Kasumi-1 (cell line): ENCODE measurements at places on chromosomes 11 and 22.

DNA sequence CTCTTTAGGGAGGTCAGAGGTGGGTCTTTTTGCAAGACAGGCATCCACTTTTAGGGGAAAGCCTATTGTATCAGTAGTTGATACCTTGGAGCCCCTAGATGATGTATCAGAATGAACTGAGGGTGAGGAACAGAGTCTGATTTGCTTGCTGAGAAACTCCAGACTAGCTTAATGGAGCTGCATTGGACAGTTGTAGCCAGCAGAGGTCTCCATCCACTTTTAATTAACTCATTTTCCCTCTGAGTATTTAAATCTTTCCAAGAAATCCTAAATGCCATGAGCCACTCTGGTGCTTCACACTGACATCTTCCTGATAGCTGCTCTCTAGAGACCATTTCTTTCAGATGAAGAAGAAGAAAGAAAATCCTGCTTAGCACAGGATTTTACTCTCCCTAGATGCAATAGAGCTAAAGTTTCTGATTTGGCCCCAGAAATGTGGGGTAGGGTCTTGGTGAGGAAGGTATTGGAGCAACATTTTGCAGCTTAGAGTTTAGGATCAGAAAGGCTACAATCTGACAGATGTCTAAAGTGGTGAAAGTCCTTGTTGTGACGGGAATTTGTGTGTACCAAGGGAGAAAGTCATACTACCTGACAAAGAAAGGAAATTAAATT lies 38.0 kb downstream of the EXT2 start:
- peak; percentile 33 for DNase-seq

- no peak for DNase-seq
These were observed 57.4 kb upstream of the WNT11 start for GRCh38 chr11:76263657-76264056.

- no peak for DNase-seq
These were observed 19.4 kb downstream of the EHF start for GRCh38 chr11:34640050-34640923.

DNA sequence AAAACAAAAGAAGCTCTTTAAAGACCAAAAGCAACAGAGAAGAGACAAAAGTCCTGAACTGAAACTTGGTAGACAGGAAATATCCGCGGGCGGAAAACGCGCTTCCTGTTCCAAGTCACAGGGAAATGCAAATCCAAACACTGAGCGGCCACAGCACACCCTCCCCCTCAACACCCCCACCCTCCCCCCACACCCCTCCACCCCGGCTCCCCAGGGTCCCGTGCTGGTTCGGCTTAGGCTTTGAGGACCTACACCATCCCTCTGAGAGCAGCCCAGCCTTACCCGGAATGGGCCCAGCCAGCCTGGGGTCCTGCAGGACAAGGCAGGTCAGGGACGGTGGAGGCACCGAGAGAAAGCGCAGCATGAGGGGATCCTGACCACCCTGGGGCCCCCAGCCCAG lies 160.4 kb downstream of the BRD1 start:
- no peak for DNase-seq

- DNase-seq, result no peak
These were observed 155.0 kb upstream of the TIMP3 start for GRCh38 chr22:32646476-32646875.

GRCh38 chr11:103110391-103110790 lies 1.2 kb downstream of the DYNC2H1 start:
- DNase-seq, result peak; percentile 11

- DNase-seq, result no peak
These were observed 75.2 kb downstream of the ISX start for GRCh38 chr22:35140879-35141745.

DNA sequence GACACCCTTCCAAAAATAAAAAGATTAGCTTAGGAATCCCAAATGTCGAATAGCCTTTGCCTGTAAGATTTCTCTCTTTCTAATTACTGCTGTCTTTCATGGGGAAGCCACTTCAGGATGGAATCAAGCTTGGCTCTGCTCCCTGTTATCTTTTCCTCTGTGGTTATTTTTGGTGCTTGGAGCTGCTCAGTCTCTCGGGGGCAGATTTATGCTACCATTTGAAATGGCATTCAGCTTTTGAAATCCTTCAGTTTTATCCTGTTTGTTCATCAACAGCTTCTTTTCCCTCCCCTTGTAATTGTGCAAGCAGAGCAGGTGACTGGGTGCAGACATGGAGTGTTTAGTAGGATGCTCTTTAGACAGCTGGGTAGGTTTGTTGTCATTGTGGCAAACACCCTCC lies 111.0 kb downstream of the DBX1 start:
- no peak for DNase-seq

- no peak for DNase-seq
These were observed 15.2 kb downstream of the MRGPRG start for GRCh38 chr11:3203221-3204043.

DNA sequence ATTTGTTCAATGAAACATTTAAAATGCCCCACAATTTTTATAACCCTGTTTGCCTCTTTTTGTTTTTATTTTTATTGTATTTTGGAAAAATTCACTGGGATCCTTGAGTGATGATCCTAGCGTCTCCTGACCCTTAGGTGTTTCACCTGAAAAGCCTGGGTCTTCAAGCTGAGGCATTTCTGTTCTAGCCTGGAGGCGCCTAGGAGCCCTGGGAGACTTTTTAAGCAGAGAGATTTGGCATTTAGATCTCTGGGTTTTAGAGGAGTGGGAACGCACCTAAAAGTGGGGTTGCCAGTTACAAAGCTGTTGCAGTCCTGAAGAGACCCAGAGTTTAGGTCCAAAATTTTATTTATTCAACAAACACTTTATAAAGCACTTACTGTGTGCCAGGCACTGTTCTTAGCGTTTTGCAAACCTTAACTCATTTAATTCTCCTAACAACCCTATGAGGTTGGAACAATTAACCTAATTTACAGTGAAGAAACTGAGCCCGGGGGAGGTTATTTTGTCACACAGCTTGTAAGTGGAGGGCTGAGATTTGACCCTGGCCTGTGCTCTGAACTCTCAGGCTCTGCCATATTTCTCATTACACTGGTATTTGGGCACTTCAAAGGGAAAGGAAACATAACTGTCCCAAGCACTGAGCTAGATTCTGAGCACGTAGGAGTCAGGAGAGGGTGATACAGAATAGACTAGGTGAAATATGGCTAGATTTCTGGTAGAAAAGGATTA lies 834 bp upstream of the FADS1 start:
- DNase-seq, result no peak

DNA sequence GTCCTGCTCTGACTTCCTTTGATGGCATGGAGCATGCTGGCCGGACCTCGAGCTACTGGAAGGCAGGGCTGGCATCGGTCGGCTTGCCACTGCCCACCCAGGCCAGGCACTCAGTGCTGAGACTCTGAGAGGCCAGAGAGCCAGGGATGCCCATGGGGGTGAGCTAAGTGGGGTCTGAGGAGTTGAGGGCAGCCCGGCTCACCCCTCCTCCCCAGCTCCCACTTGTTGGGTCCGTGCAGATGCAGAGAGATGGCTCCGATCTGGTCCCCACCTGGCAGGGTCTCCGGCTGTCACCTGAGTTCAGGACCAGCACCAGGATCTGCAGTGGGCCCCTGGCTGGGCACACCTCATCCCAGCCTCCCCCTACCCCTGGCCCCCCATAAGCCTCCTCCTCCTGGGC lies 13.3 kb downstream of the LSP1 start:
- no peak for DNase-seq

DNA sequence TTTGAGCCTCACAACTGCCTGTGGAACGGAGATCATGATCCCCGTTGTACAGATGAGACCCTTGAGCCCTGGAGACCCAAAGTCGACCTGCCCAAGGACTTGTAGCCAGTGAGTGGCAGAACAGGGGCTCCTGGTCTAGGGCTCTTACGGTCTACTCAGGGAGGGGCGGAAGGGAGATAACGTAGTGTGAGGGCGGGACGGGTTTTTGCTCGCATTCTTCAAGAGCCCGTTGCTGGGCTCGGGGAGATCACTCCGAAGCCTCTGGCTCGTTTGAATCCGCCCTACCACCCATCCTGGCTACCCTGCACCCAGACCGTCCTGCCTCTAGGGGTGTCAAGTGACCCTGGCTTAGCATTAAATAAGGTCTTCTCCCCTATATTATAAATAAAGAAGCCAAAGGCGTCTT lies 639 bp downstream of the CRY2 start:
- DNase-seq, result peak; percentile 76

DNA sequence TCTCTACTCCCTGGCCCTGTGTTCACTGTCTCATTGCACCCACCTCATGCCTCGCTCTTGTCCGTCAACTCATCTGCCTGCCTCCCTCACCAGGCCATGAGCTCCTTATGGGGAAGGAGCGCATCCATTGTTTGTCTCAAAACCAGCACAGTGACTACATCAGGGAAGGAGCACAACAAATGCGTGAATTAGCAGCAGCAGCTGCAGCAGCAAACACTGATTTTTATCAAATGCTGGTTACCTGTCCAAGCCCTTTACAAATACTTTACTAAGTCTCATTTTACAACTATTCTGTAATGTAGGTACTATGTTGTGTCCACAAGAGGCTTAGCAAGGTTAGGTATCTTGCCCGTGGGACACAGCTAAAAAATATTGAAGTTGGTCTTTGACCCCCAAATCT lies 85.9 kb upstream of the PLET1 start:
- no peak for DNase-seq

DNA sequence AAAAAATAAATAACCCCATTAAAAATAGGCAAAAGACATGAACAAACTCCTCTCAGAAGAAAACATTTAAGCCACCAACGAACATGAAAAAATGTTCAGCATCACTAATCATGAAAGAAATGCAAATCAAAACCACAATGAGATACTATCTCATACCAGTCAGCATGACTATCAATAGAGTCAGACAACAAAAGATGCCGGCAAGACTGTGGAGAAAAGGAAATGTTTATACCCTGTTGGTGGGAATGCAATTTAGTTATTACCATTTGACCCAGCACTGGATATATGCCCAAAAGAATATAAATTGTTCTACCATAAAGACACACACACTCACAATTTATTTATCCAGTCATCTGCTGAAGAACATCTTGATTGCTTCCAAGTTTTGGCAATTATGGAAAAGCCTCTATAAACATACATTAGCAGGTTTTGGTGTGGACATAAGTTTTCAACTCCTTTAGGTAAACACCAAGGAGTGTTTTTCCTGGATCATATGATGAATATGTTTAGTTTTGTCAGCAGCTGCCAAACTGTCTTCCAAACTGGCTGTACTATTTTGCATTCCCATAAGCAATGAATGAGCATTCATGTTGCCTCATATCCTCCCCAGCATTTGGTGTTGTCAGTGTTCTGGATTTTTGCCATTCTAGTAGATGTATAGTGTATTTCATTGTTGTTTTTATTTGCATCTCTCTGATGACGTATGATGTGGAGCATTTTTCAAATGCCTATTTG lies 28.0 kb downstream of the OR8D1 start:
- DNase-seq, result no peak

- DNase-seq, result no peak
These were observed 767.5 kb downstream of the JRKL start for GRCh38 chr11:97157221-97157740.

DNA sequence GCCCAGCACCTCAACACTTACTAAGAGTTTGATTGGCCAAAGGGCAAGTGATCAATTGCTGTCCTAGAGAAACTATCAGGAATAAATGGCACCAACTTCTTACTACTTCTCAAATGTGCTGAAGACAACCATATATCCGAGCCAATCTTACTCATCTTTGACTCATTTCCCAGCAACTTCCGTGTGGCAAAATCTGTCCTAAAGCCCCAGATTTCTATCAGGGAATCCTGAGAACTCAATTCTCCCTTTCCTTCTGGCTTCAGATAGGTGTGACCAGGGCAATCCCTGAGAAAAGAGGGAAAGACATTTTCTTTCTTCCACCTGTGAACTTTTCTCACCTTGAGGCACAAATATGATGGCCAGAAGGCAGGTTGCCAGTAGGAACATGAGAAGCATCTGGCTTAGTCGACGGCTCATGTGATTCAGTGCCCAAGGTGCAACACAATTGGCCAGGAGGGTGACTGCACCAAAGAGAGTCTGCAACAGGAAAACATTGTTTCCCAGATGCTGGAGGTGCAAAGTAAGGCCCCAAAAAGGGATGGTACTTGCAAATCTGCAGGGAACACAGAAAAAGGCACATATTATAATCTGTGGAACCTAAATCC lies 21.8 kb upstream of the SLC22A24 start:
- no peak for DNase-seq

DNA sequence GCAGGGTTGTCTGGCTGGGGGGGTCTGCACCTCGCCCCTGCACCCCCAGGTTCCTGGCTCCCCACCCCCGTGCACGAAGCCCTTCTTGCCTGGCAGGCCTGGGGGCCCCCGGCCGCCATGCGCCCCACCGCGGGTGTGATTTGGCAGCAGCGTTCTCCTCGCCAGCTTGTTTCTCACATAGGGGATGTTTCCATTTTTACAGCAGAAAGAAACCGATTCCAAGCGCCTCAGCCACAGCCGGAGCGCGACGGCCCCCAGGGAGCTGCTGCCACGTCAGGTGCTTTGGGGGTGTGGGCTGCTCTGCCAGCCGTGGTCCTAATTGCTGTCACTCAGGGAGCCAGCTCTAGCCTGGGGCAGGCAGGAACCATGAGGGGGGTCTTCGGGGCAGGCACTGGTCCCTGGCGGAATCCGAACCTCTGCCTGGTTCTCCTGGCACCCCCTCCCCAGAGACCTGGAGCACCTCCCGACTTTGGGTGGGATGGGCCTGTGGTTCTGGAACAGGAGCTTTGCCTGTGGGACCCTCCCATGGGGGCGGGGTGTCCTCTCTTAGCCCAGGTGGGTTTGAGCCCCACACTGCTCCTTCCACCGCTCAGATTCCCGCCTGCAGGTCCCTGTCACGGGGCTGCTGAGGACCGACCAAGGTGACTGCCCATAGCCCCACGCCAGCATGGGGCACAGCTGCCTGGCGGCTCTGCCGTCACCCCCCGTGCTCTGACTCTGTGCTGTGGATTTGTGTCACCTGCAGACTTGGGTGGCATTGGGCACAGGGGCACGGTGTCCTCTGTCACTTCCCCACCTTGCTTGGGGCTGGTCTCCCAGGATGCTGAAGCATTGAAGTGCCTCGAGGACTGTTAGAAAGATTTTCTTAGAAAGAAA lies 54.0 kb downstream of the RTN4R start:
- DNase-seq, result no peak

DNA sequence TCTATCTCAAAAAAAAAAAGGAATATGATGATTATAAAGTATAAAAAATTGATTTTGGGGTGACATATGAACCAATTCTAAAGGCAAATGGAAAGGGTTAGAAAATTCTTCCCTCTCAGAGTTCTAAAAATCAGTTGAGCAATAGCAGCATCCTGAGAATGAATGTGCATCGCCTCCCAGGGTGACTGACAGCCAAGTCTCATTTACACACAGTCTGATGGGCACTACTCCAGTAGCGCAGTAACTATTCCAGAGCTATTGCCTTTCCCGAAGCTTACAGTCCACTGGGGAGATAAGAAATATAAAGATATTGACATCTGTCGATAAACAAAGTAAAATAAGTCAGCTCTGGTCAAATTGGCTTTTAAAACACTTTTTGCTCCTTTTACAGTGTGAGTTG lies 32.3 kb upstream of the SORL1 start:
- DNase-seq, result no peak

DNA sequence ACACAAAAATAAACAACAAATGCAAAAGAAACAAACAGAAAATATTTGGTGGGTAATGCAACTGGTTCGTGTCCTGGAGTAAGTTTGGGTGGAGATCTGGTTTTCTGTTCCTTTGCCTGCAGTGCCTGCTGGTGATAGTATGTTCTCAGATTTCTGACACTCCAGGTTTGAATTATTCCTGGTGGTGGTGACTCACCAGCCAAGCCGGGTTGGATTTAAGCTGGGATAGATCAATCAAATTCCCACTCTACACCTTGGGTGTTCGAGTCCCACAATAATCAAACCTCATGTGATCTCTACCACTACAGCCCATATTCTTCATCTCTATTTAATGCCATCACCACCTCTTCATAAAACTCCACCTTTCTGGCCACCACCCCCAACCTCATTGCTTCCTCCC lies 421.8 kb downstream of the NTM start:
- no peak for DNase-seq

- DNase-seq, result no peak
These were observed 201.5 kb upstream of the LUZP2 start for GRCh38 chr11:24295360-24295759.
